Upper lobe of left lung (tissue), 6 donors: ENCODE measurements at places on chromosomes 2 and 18.
A peak's percentile ranks its signal among the peaks of the same experiment; 100 is the strongest.

GRCh38 chr2:43005245-43005974, 213.0 kb upstream of the HAAO start:
- DNase-seq: no peak
- H3K27ac ChIP-seq: no peak overlapping the region
- H3K4me3 ChIP-seq: no peak overlapping the region

DNA sequence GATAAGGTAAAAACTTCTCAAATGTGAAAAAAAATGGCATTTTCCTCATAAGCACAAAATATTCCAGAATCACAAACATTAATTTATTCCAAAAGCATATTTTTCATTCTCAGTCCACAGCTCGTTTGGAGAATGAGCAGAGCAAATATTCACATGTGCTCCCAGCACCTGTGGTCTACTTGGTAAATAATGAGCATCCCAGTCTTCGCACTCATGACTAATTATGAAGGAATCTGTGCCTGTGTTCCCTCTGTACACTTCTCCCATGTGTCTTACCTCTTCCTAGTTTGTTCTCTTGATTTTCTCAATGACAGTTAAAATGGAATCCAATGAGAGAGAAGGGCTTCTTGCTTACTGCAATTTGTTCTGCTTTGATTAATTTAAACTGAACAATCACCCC, 671.0 kb upstream of the SOX11 start:
- H3K4me3 ChIP-seq: no peak overlapping the region
- H3K27ac ChIP-seq: no peak overlapping the region
- no peak for DNase-seq

GRCh38 chr2:234919711-234920110, 32.1 kb upstream of the SH3BP4 start:
- no peaks in the 10 kb centered on the region for H3K27me3 ChIP-seq
- H3K4me3 ChIP-seq: no peak overlapping the region
- no peaks in the 10 kb centered on the region for H3K36me3 ChIP-seq
- no peak for DNase-seq
- no peaks in the 10 kb centered on the region for H3K4me1 ChIP-seq

GRCh38 chr2:237128026-237128703, 42.5 kb downstream of the COPS8 start:
- peak; percentile 93 for DNase-seq
- no peaks in the 10 kb centered on the region for H3K27me3 ChIP-seq
- no peak overlapping the region for H3K4me3 ChIP-seq
- H3K4me1 ChIP-seq: peaks cover 11% of the 10 kb centered on the region
- H3K27ac ChIP-seq: no peak overlapping the region
- H3K36me3 ChIP-seq: no peaks in the 10 kb centered on the region

DNA sequence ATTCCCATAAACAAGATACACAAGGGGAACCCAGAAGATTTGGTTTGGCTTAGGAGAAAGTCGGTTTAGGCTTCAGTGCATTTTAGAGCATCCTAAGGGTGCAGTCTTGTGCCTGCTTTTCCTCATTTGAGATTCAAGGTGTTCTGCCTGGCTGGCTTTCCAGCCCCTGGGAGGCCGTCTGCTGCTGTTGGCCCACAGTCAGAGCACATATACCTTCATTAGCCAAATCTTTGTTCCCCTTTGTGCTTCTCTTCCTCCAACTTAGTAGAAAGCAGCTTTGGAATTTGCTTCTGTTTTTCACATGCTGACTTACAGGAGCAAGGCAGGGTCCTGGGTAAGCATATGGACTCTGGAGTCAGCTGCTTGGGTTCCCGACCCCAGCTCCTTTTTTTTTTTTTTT, 477.1 kb upstream of the TCF4 start:
- no peak for DNase-seq
- no peaks in the 10 kb centered on the region for H3K36me3 ChIP-seq
- no peaks in the 10 kb centered on the region for H3K4me1 ChIP-seq
- no peaks in the 10 kb centered on the region for H3K27me3 ChIP-seq
- H3K27ac ChIP-seq: no peak overlapping the region

DNA sequence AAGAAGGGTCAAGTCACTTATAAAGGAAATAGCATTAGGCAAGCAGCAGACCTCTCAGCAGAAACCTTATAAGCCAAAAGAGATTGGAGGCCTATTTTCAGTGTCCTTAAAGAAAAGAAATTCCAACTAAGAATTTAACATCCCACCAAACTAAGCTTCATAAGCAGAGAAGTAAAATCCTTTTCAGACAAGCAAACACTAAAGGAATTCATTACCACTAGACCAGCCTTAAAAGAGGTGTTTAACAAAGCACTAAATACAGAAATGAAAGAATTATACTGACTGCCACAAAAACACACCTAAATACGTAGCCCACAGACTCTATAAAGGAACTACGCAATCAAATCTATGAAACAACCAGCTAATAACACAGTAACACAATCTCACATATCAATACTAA, 160.4 kb downstream of the EXOC6B start:
- no peaks in the 10 kb centered on the region for H3K36me3 ChIP-seq
- no peak overlapping the region for H3K4me3 ChIP-seq
- no peak for DNase-seq
- H3K4me1 ChIP-seq: no peaks in the 10 kb centered on the region
- no peak overlapping the region for H3K27ac ChIP-seq

- no peaks in the 10 kb centered on the region for H3K27me3 ChIP-seq
- H3K36me3 ChIP-seq: no peaks in the 10 kb centered on the region
- no peak overlapping the region for H3K4me3 ChIP-seq
- peak; percentile 29 for DNase-seq
Observed at GRCh38 chr2:203683932-203684556, 22.4 kb upstream of the CD28 start.

DNA sequence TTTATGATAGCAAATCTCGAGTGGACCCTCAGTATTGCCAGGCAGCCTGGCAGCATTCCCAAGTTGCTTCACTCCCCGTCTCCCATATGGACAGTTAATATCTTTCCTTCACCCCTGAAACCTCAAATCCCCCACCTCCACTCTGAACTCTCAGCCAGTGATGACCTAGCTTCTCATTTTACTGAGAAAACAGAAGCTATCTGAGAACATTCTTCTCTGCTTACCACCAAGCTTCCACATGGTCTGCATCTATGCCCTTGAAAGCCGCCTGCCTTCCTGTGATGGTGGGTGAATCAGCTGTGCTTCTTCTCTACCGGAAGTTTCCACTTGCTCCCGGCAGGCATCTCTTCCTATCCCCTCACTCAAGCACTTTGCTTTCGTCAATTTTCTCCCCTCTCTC, 529.2 kb downstream of the EPHA4 start:
- no peak overlapping the region for H3K27ac ChIP-seq
- no peaks in the 10 kb centered on the region for H3K4me1 ChIP-seq
- no peaks in the 10 kb centered on the region for H3K27me3 ChIP-seq
- DNase-seq: no peak
- no peaks in the 10 kb centered on the region for H3K36me3 ChIP-seq

- H3K27ac ChIP-seq: no peak overlapping the region
- DNase-seq: no peak
- peaks cover 44% of the 10 kb centered on the region for H3K36me3 ChIP-seq
- H3K4me1 ChIP-seq: peaks cover 13% of the 10 kb centered on the region
- no peaks in the 10 kb centered on the region for H3K27me3 ChIP-seq
- H3K4me3 ChIP-seq: no peak overlapping the region
Observed at GRCh38 chr2:27485496-27485895, 4.0 kb downstream of the IFT172 start.

GRCh38 chr2:215966274-215966673, 47.1 kb downstream of the MREG start:
- no peaks in the 10 kb centered on the region for H3K4me1 ChIP-seq
- H3K27me3 ChIP-seq: no peaks in the 10 kb centered on the region
- H3K4me3 ChIP-seq: no peak overlapping the region
- H3K27ac ChIP-seq: no peak overlapping the region
- DNase-seq: no peak
- no peaks in the 10 kb centered on the region for H3K36me3 ChIP-seq

DNA sequence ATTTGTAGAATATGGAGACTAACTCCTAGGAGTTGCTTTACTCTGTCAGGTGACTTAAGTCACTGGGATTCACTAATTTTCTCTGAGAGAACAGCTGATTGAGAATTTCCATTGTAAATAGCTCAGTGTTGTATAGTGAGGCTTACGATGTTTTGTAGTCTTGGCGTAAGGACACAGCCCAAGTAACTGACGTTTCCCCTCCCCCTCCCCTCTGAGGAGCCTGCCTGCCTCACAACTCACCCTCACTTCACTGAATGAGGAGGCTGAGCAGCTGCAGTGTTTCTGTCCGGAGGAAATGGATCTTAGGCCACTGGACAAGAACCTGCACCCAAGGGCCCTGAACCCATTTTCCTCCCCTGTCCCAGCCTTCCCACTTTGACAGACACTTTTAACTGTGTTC, 264.6 kb downstream of the PHLPP1 start:
- peak overlapping the region; percentile 5 for H3K27ac ChIP-seq
- peaks cover 10% of the 10 kb centered on the region for H3K4me1 ChIP-seq
- DNase-seq: no peak
- H3K27me3 ChIP-seq: no peaks in the 10 kb centered on the region
- peaks cover 15% of the 10 kb centered on the region for H3K36me3 ChIP-seq

DNA sequence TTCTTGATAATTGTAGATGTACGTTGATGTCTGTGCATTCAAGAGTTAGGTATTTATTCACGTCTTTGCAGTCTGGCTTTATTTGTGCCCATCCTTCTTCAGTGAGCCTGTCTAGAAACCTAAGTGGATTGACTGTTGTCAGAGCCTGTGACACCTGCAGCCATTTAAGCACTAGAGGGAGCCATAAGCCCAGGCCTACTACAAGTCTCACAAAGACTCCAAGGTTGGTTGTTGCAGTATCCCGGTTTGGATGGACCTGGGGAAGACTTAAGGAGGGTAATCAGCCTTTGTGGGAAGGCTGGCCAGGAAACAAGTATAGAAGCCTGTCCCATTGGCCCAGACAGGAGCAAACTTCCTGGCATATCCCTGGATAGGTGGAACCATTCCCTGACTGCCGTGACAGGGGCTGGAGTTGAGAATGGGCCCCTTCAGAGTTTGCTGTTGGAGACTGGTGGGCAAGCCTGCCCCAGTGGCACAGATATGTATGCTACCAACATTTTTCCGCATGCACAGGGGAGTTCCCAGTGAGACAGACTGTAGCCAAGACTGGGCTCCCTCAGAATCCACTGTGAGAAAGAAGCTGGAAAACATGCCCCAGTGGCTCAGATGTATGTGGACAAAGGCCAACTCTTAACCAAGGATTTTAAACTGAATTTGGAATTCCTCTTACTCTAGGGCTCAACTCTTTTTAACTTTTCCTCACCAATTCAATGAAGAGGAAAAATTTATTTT, 9.3 kb upstream of the LRRC30 start:
- H3K4me3 ChIP-seq: no peak overlapping the region
- H3K27me3 ChIP-seq: no peaks in the 10 kb centered on the region
- no peaks in the 10 kb centered on the region for H3K36me3 ChIP-seq

DNA sequence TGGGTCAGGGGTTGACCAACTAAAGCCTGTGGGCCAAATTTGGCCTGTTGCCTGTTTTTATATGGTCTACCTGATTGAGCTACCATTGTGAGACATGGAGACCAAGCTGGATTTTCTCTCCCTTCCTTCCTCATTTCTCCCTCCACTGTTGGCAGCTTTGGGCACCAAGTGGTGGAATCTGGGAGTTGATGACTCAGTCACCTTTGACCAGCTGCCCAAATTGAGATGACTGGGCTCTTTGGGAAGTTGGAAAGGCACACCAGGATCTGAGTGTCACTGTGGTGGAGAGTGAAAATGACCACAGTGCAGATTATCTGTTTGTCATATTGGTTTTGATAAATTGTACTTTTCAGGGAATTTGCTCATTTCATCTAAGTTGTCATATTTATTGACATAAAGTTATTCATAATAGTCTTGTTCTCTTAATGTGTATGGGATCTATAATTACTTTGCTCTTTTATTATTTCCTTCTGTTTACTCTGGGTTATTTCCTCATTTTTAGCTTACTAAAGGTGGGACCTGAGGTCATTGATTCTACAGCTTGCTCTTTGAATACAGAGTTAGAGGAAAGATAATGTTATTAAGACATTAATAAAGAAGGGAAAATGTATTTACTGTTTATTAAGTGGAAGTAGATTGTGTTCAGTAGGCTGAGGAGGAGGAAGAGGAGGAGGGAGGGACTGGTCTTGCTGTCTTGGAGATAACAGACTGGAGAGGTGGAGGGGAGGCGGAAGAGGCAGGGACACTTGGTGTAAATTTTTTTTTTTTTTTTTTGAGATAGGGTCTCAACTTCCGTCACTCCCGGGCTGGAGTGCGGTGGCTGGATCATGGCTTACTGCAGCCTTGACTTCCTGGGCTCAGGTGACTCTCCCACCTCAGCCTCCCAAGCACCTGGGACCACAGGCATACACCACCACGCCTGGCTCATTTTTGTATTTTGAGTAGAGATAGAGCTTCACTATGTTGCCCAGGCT, 31.8 kb downstream of the AGFG1 start:
- no peaks in the 10 kb centered on the region for H3K27me3 ChIP-seq
- peak; percentile 57 for DNase-seq
- no peak overlapping the region for H3K27ac ChIP-seq
- H3K4me1 ChIP-seq: peaks cover 41% of the 10 kb centered on the region
- no peak overlapping the region for H3K4me3 ChIP-seq

DNA sequence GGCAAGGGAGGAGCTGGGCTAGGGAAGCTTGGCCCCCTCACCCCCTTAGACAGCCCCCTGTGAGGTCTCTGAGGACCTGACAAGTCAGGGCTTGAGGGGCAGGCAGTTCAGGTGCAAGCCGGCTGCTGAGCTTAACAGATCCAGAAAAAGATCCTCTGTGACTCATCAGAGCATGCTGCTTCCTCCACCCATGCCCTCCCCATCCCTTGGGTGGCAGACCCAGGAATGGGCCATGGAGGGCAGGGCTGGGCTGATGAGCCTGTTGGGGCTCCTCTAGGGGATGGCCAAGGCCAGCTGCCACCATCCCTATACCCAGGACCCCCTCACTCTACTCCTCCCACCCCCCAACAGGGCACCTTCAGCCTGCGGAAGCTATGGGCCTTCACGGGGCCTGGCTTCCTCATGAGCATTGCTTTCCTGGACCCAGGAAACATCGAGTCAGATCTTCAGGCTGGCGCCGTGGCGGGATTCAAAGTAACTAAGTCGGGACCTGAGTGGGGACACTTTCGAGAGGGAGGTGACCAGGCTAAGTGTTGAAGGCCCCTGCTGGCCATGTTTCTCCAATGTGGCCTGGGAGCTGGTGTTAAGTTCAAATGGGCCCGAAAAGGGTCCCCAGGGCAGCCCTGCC, 1.9 kb downstream of the SLC11A1 start:
- no peaks in the 10 kb centered on the region for H3K36me3 ChIP-seq
- peak overlapping the region; percentile 25 for H3K4me3 ChIP-seq
- DNase-seq: peak; percentile 28
- no peaks in the 10 kb centered on the region for H3K27me3 ChIP-seq
- peak overlapping the region; percentile 85 for H3K27ac ChIP-seq

GRCh38 chr18:63606526-63606925, 19.4 kb downstream of the SERPINB13 start:
- H3K4me3 ChIP-seq: no peak overlapping the region
- no peaks in the 10 kb centered on the region for H3K36me3 ChIP-seq
- no peak for DNase-seq
- no peaks in the 10 kb centered on the region for H3K27me3 ChIP-seq

DNA sequence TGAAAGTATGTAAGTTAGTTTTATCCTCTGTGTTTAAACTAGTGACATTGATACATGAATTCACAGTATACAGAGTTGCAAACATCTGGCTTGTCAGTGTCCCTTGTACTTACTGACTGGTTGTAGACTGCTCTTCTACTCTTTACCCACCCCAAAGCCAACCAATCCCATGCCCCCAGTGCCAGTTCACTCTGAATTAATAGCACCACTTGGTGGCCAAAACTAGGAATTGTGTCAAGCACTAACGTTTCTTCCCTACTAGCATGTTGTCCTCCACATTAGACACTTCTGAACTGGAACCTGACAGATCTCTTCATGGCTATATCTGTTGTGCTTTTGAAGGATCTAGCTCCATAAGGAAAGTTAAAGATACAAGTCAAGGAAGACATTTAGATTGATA, 27.2 kb upstream of the OTX1 start:
- no peak overlapping the region for H3K4me3 ChIP-seq
- no peaks in the 10 kb centered on the region for H3K36me3 ChIP-seq
- no peaks in the 10 kb centered on the region for H3K27me3 ChIP-seq
